Muscle of arm (tissue), 14 donors: ENCODE measurements at places on chromosomes 1 and 21. TPM values are rescaled to one million over a fixed set of nuclear protein-coding genes. Genes with fewer than 3 reads are reported as not detected.

- no peak for DNase-seq
Observed at GRCh38 chr1:22877980-22878379, 94.7 kb downstream of the LACTBL1 start.

DNA sequence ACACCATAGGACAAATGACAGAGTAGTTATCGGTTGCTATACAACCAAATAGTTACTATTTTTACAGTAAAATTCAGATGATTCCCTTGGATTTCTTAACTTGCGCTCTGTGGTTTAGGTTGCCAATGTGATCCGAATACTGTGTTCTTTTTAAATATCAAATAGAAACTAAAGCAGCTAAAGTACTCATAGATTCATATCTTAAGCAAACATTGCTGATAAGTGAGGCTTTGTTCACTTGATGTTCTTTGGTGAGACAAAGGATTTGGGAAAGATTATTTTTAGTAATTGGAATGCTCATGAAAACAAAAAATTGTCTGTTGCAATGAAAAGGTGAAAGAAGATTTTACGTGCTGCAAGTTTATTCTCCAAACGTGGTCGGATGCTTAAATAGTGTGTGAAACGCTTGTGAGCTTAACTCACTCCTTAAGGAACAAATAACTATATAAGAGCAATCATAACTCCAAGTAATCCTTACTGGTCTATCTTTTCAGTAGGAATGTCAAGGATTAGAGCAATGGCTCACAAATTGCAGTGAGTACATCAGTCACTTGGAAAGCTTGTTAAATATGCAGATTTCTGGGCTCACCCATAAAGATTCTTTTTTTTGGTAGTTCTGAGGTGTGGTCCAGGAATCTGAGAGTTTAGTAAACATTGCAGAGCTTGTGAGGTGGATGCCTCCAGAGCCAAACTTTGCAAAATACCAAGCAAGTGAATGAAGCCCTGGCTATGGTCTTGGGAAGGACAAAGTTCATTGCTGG, 31.8 kb upstream of the PDC start:
- DNase-seq = no peak

DNA sequence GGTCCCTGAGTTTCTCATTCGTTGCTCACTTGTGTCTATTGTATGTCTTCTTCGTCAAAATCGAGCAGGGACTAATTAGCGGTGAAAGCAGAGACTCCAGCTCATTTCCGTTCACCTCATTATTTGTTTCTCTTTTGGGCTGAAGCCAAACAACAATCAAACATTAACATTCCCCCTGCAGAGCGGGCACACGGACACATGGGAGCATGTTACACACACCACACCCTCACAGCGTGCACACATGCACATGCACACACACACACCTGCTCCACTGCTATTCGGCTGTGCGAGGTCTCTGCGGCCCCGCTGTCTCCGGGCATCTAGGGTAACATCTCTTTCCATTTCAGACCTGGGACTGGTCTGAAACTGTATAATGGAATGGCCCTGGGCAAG, 58.5 kb upstream of the LRRC8D start:
- DNase-seq = no peak

DNA sequence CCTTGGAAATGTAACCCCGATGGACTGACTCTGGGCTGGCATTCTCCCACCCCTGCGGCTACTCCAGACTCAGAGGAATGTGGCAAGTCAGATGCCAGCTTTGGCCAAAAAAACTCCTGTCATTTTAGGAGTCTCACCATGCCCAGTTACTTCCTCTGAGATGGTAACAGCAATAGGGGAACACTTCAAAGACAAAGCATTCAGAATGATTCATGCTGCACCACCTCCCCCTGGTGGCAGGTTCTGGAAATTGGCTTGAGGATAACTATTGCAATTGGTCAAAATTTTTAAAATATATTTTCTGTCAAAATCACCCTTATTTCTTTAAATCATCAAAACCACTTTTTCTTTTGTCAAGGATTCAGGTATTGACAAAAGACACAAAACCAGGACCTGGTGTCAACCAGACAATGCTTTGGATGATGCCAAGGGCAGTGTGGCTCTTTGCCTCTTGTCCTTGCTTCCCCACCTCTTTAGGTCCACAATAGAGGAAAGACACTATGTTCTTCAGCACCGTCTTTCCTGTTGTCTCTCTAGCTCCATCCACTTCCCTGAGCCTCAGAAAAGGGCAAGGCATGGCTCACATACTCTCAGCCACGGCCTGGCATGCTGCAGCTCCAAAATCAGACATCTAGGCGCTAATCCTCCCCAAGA, 9.9 kb upstream of the CDCA8 start:
- peak; percentile 73 for DNase-seq

- DNase-seq = no peak
Observed at GRCh38 chr1:26356106-26356505, 2.2 kb upstream of the CRYBG2 start.

DNA sequence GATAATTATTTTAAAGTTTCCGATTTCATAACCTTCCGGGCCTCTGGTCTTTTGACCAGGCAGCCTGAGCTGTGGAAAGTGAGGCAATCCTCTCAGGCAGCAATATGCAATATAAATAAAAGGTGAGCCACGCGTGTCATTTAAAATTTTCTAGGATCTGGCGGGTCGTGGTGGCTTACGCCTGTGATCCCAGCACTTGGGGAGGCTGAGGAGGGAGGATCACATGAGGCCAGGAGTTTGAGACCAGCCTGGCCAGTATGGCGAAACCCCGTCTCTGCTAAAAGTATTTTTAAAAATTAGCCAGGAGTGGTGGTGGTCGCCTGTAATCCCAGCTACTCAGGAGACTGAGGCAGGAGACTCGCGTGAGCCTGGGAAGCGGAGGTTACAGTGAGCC, 546 bp upstream of the ZNF695 start:
- no peak for DNase-seq

DNA sequence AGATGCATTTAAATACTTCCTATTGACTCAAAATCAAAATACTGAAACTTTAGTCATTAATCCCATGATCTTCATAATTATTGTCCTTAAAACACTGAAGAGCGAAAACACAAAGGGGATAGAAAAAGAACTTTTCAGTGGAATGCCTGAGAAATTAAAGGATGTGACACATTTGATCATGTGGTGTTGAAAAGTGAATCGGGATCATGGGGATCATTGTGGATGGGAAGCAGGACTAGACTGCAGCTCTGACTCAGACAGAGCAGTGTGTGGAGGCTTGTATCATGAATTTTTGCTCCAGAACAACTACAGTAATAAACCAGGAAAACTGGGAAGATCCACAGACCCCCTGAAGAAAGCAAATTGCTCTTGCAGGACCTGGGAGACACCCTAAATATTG, 161.1 kb upstream of the CXADR start:
- DNase-seq = no peak

DNA sequence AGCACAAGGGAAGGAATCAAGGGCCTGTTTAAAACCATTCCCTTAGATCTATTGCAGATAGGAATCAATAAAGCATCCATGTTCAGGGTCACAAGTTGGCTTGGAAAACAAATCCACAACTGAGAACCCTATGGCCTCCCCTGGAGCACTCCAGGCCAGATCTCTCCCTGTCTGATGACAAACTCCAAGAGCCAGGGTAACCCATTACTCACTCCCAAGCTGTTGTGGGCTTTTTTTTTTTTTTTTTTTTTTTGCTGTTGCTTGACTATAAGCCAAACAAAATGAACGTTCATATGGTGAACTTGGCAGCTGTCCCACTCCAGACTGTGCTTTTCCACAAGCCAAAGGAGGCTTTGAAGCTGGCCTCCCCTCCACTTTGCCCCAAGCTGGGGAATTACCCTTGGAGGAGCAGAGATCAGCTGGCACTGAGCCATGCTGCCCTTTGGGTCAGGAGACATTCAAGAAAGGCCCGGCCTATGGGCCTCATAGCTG, 35.7 kb upstream of the VAV3 start:
- peak; percentile 25 for DNase-seq

DNA sequence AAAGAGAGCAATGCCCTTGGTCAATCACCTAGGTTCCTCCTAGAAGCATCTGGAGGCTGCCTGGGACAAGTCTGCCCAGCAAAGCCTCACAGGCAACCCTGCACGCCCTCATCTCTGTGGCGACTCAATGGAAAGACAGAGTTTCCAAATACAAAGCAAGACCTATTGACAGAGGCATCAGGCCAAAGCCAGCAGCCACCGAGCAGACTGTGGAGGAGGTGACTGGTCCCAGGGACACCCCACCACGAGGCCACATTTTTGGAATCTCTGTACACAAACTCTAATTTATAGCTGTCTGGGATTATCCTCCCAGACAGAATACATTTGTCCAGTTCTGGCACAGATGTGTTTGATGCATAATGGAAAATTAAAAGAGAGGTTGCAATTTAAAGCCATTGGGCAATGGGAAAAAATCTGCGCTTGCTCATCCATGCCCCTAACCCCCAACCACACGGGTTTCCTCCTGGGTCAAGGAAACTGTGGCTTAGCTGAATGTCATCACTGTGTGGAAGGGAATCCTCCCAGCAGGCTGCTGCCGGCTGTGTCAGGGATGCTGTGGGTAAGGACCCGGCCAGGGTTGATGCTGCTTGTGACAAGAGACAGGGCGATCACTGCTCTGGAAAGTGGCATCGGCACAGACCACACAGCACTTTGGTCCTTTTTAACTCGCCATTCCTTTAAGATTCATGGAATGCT, 14.3 kb downstream of the TSPAN2 start:
- no peak for DNase-seq

DNA sequence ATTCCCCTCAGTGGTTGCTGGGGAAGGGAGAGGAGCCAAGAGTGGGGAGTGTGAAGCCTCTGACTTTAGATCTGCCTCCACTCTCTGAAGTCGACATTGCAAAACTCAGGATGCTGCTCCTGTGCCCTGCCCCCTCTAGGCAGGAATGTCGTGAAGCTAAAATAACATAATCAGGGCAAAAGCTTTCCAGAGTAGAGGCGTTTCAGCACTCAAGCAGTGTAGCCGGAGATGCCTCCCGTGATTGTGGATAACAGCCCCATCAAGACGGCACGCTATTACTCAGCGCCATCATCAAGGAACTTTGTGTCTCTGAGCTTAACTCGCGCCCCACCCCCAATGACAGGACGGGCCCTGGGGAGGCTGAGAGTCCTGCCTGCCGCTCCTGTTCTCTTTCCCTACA, 60.0 kb downstream of the FBXO2 start:
- peak; percentile 3 for DNase-seq

- DNase-seq = no peak
Observed at GRCh38 chr1:237670302-237670701, 220.4 kb downstream of the ZP4 start.

- no peak for DNase-seq
Observed at GRCh38 chr1:151763990-151764389, 694 bp upstream of the MRPL9 start.

GRCh38 chr1:97726386-97726785, 194.4 kb downstream of the DPYD start:
- no peak for DNase-seq

DNA sequence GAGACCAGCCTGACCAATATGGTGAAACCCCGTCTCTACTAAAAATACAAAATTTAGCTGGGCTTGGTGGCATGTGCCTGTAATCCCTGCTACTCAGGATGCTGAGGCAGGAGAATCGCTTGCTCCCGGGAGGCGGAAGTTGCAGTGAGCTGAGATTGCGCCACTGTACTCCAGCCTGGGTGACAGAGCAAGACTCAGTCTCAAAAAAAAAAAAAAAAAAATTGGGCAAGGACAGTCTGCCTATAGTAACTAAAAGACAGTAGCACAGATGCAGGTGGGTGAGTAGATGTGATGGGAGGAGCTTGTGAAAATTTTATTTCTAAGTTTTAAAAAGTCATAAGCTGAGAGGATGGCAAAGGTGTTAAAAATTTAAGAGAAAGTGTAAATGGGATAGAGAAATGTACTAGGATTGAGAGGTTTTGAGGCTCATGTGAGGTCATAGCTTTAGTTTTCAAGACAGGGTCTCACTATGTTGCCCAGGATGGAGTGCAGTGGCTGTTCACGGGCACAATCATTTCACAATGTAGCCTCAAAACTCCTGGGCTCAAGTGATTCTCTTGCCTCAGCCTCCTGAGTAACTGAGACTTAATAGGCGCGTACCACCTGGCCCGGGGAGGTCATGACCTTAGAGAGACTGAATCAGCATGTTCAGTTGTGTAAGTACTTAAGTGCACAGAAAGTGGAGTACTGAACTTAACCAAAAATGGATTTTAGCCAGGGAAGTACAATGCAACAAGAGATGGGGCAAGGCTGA, 33.7 kb downstream of the PTP4A2 start:
- no peak for DNase-seq

GRCh38 chr1:31019401-31019800, 46.1 kb downstream of the PUM1 start:
- no peak for DNase-seq

DNA sequence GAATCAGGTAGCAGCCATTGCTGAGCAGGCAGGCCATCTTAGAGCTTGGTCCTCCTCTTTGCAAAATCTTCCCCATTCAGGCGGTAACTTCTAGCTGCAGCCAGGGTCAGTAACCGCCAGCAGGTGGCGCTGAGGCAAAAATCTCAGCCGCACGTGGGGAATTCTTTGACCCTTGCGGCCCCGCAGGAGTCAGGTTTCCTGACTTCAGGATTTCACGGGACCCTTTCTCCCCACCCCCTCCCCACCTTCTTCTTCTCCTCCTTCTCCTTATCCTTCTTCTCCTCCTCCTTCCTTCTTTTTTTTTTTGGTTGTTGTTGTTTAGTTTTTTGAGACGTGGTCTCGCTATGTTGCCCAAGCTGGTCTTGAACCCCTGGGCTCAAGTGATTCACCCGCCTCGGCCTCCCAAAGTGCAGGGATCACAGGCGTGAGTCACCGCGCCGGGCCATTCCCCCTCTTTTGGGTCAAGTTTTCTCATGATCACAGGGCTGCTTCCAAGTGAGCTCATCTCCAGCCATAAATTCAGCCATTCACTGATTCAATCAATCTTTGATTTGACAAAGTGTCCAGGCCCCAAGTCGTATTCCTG, 33.4 kb upstream of the TENT5B start:
- DNase-seq = peak; percentile 76

CD34 gene
- polyA plus RNA-seq = 202 TPM

HTR1D gene
- not detected for polyA plus RNA-seq

MTMR11 gene
- 14.3 TPM for polyA plus RNA-seq

GBP3 gene
- polyA plus RNA-seq = not detected

CEP85 gene
- polyA plus RNA-seq = 27.0 TPM

INAVA gene
- polyA plus RNA-seq = 1.7 TPM

OR10J1 gene
- polyA plus RNA-seq = not detected

ESPN gene
- 46.7 TPM for polyA plus RNA-seq
